ENCODE measurements at places on chromosomes 6 and 20.

DNA sequence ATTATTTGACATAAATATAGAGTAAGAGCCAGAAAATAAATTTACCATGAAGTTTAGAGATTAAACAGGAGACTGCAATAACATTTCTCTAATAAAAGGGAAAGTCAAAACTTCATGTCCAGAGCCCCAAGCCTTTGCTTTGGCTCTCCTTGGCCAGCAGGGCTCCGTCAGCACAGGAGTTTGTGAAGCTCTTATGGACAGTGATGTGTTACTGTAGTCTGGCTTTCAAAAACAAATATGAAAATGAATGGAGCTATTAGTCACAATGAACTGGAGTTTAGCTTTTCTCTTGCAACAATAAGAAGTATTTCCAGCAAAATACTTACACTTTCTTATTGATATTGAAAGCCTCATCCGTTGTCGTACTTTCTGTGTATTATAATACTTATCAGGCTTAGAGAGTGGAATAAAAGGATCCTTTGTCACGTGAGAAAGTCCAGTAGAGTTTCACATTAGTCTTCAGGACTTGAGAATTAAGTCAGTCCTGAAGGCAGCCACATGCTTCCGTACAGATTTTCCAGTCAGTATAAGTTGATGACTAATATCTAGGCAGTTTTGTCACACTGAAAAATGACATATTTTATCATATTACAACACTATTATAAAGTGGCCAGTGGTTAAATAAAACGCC, 117.0 kb upstream of the PRL start:
- DNase-seq = no peak

- DNase-seq = no peak
These were observed 32.3 kb downstream of the TULP4 start for GRCh38 chr6:158344534-158344933.

DNA sequence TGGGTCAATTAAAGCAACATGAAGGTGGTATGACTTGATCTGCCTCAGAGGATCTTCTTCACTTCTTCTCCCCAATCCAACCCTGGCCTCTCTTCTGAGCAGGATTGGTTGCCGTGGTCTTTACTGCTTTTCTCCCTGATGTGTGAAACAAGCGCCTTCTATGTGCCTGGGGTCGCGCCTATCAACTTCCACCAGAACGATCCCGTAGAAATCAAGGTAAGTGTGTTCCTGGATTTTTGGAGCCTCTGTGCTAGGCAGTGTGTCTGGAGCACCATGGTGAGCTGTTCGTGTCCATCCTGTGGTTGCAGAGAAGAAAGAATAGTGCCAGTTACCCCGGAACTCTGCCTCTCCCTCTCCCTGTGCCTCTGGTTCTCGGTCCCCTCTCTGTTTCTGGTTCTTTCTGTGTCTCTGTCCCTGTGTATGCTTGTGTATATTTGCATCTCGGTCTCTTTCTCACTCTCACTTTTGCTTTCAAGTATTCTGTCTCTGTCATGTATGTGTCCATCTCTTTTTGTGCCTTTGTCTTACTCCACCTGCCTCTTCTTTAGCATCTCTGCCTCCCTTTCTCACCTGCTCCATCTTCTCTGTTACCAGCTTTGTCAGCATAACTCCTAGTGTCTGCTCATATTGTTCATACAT, 23.5 kb downstream of the TM9SF4 start:
- DNase-seq = no peak

DNA sequence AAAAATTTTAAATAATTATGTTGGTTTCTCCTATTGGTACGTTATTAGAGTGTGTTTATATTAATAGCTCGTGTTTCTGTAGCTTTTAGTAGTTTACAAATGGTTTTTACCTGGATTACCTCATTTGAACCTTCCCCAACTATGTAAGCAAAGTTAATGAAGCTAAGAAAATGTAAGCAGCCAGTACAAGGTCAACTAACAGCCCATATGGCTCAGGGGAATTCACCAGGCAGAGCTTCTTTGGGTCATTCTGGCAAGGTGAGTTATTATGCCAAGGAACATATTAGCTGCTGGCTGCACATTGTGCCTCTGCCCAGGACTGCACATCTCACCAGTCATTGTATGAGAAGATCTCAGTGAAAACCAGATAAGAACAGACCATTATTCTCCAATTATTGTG, 27.0 kb upstream of the MARCKS start:
- no peak for DNase-seq

DNA sequence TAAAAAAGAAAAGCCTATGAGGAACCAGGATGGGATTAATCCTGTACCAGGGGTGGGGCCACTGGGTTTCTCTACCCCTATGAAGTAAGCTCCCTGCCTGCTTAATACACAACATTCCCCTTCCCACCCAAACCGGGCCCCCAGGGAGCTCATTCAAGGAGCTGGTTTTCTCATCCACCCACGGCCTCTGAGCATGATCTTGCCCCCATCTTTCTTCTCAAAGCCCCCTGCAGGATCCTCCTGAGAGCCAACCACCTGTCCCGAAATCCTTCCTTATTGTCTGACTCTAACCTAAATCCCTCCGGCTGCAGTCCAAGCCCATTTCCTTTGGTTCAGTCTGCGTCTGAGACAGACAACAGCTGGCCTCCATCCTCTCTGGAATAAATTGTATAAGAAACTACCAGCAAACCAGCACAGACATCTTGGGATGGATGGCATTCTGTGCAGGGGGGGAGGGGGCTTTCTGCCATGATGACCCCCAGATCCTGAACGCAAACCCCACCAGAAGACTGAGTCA, 21.0 kb downstream of the KCNK5 start:
- no peak for DNase-seq

GRCh38 chr6:66230591-66230990, 523.6 kb upstream of the EYS start:
- DNase-seq = no peak

- DNase-seq = no peak
These were observed 118.5 kb downstream of the SIM1 start for GRCh38 chr6:100346203-100346602.

DNA sequence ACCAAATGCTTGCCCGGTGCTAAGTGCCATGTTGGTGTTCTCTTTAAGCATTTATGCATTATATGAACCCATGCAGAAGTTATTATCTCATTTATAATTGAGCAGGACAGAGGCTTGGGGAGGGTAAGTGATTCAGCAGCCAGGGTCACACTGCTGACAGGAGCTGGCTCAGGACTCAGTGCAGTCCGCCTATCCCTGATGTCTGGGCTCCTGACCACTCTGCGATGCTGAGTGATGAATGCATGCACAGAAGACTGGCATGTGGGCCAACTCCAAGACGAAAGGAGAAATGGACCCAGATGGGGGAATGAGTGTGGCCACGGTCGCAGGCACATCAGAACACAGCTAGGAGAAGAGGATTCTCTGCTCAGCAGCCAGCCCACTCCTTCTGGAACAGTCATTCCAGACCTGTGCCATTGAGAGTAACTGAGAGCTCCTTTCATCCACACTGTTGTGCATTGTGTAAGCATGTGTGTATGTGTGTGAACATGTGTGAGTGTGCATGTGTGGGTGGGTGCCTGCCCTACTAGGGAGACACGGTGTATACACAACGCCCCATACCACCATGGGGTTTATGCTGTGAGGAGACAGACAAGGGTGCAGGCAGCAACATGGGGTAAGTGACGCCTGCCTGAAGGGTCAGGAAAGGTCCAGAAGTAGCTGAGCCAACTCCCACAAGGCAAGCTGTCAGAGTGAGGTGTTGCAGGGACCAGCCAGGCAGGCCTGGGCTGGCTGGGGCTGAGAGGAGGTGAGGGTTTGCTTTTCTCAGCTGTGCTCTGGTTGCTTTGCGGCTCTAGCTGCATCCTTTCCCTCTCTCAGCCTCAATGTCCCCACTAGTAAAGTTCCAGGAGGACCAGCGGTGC, 97.8 kb upstream of the PMEPA1 start:
- no peak for DNase-seq

DNA sequence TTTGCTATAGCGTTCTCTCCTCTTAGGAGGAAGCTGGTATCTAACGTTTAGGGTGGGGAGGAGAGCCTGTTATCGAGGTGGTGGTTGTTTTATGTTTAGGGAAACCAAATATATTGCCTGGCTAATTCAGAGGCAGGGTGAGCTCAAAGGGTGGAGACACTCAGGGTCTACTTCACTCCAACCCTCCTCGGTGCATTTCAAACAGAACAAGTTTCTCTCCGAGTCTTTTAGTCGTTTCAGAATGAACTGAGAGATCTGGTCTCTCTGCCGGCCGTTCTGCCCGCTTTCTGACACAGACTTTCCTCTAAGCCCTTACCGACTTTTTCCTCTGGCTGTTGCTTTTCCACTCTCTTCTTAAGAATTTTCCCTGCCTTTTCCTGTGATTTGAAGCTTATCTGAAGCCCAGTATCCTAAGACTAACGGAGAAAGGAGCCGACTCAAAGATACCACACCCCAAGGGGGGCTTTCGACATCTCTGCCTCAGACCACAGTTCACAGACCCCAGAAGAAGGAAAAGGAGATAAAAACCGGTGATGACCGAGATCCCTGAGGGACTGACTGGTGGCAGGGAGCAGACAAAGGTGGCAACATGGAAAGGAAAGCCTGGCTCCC, 865 bp downstream of the STK38 start:
- no peak for DNase-seq

GRCh38 chr6:63814459-63814858, 178.9 kb downstream of the PHF3 start:
- DNase-seq = no peak

GRCh38 chr6:24672620-24673182, 5.8 kb downstream of the ACOT13 start:
- DNase-seq = no peak

DNA sequence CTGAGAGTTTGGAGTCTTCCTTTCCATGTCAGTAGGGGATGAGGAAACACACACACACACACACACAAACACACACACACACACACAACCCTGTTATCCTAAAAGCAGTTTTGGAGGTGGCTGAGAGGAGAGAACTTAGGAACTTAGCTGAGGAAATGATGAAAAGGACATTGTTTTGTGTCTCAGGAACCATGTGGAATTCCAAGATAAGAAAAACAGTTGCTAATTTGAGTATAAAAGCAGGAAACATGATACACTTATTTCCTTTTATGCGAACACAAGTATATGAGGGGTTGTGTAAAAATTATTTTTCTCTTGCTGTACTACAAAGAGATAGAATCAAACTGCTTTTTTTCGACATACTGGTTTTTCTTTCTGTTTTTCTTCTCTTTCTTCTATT, at the start of gene MYCT1:
Gene MYCT1 (plus strand): TSS at position 264 of the 400 bp plus-strand sequence. CDS start 6 bp downstream, at position 270.
- no peak for DNase-seq
